ENCODE measurements at places on chromosomes 1 and 21.

DNA sequence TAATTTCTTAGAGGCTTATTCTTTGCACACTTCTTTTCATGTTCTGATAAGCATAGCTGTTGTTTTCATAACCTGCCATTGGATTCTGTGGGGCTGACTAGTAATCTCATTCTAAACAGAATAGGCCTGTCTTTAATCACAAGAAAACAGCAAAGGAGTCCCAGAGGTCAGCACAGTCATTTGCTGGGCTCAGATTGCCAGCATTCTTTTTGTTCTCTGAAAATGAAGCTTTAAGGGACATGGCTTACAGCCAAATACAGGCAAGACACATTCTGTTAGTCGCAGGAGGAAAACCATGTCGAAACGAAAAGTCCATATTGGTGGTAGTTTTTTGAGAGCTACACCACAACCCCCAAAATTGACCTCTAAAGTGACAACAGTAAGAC, 75.0 kb downstream of the MRPS6 start:
- no peak overlapping the region for H3K27ac ChIP-seq
- H3K27me3 ChIP-seq: no peaks in the 10 kb centered on the region
- DNase-seq: no peak

- no peak for DNase-seq
- no peaks in the 10 kb centered on the region for H3K27me3 ChIP-seq
- no peak overlapping the region for H3K27ac ChIP-seq
- H3K36me3 ChIP-seq: no peaks in the 10 kb centered on the region
Measured at GRCh38 chr1:96559707-96560596, 161.6 kb upstream of the PTBP2 start.

- no peak overlapping the region for H3K27ac ChIP-seq
- peaks cover 7% of the 10 kb centered on the region for H3K27me3 ChIP-seq
- DNase-seq: peak; percentile 76
- H3K4me3 ChIP-seq: no peak overlapping the region
- H3K4me1 ChIP-seq: peaks cover 89% of the 10 kb centered on the region
- no peaks in the 10 kb centered on the region for H3K36me3 ChIP-seq
Measured at GRCh38 chr1:21514245-21514644, 5.0 kb downstream of the ALPL start.

GRCh38 chr1:43034778-43035177, 76.1 kb upstream of the SLC2A1 start:
- H3K4me3 ChIP-seq: no peak overlapping the region
- no peak for DNase-seq
- peak overlapping the region; percentile 50 for H3K27ac ChIP-seq
- H3K27me3 ChIP-seq: no peaks in the 10 kb centered on the region
- H3K36me3 ChIP-seq: no peaks in the 10 kb centered on the region

DNA sequence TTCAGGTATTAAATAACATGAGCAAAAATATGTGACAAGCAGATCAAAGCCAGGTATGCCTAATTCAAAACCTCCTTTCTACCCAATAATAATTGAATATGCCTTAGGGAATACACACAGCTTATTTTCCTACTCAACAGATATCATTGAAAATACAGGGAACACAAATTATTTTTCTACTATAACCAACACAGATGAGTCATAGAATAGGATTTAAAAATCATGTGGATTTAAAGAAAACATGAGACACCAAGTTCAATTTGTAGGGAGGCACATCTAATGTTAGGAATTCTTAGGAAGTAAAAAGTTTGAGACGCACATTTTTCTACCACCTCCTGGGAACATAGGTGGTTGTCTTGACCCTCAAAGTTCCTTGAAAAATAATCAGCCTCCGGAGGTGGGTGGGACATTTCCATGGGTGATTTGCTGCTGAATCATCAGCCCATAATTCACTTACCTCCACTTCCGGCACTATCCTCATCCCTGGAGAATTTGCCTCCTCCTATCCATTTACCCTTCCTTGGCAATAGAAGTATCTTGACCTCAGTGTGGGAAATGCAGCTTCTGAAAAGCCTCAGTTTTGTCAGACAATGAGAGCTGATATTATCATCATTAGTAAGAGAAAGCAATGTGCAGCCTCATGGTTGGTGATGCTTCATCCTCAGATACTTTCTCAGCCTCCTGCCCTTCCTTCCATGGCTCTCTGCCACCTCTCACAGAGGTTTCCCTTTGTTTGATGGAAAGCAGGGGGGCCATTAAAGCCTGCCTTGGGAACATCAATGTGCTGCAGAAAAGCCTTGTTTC, 33.5 kb upstream of the RGS4 start:
- H3K4me1 ChIP-seq: no peaks in the 10 kb centered on the region
- no peak overlapping the region for H3K27ac ChIP-seq
- no peaks in the 10 kb centered on the region for H3K36me3 ChIP-seq
- DNase-seq: no peak
- no peak overlapping the region for H3K4me3 ChIP-seq

- no peak for DNase-seq
- H3K27me3 ChIP-seq: no peaks in the 10 kb centered on the region
- no peak overlapping the region for H3K4me3 ChIP-seq
- H3K36me3 ChIP-seq: no peaks in the 10 kb centered on the region
Measured at GRCh38 chr21:21231913-21232312, 233.7 kb downstream of the NCAM2 start.

- peak overlapping the region; percentile 49 for H3K27ac ChIP-seq
- no peaks in the 10 kb centered on the region for H3K36me3 ChIP-seq
- H3K4me3 ChIP-seq: no peak overlapping the region
Measured at GRCh38 chr1:172136925-172137324, 283.6 kb upstream of the C1orf105 start.

GRCh38 chr1:185681034-185681633, 53.1 kb upstream of the HMCN1 start:
- peaks cover 31% of the 10 kb centered on the region for H3K4me1 ChIP-seq
- H3K36me3 ChIP-seq: no peaks in the 10 kb centered on the region
- H3K4me3 ChIP-seq: no peak overlapping the region
- no peak for DNase-seq
- H3K27me3 ChIP-seq: no peaks in the 10 kb centered on the region

- peaks cover 5% of the 10 kb centered on the region for H3K4me1 ChIP-seq
- H3K4me3 ChIP-seq: peak overlapping the region; percentile 65
- H3K27me3 ChIP-seq: no peaks in the 10 kb centered on the region
- no peaks in the 10 kb centered on the region for H3K36me3 ChIP-seq
Measured at GRCh38 chr1:22646384-22646783, 3.0 kb downstream of the C1QC start.

DNA sequence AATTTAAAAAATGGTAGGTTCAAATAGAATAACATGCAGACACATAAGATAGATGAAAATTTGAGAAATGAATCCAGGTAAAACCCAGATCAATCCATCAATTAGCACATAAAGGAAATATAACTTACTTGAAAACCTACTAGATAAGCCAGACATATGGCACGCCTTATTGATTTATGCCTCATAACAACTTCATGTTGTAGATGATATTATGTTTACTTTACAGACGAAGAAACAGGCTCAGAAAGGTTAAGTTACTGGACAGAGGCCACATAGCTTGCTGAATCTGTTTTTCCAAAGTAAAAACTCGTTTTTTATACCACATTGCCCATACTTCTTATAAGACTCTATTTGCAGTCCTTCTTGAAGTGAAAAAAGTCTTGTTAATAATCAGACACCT, 22.1 kb upstream of the NCF2 start:
- no peak for DNase-seq
- peaks cover 25% of the 10 kb centered on the region for H3K4me1 ChIP-seq

GRCh38 chr1:192045131-192045530, 113.1 kb upstream of the RGS18 start:
- H3K4me3 ChIP-seq: no peak overlapping the region
- no peaks in the 10 kb centered on the region for H3K4me1 ChIP-seq
- no peaks in the 10 kb centered on the region for H3K36me3 ChIP-seq
- H3K27me3 ChIP-seq: no peaks in the 10 kb centered on the region
- DNase-seq: no peak

DNA sequence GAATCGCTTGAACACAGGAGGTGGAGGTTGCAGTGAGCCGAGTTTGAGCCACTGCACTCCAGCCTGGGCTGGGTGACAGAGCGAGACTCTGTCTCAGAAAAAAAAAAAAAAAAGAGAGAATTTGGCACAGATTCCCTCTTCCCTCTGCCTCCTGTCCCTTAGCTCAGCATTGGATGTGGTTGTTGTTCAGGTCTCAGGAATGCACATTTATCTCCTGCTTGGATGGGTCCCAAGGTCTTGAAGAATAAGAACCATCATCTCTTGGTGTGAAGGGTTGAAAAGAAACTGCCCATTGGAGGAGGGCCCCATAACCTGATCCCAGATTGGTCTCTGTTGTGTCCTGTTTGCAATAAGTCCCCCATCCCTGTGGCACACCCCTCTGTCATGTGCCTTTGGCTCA, 34.9 kb downstream of the UBIAD1 start:
- H3K36me3 ChIP-seq: no peaks in the 10 kb centered on the region
- DNase-seq: no peak
- H3K27ac ChIP-seq: no peak overlapping the region
- no peaks in the 10 kb centered on the region for H3K27me3 ChIP-seq
- H3K4me3 ChIP-seq: no peak overlapping the region
- H3K4me1 ChIP-seq: no peaks in the 10 kb centered on the region

DNA sequence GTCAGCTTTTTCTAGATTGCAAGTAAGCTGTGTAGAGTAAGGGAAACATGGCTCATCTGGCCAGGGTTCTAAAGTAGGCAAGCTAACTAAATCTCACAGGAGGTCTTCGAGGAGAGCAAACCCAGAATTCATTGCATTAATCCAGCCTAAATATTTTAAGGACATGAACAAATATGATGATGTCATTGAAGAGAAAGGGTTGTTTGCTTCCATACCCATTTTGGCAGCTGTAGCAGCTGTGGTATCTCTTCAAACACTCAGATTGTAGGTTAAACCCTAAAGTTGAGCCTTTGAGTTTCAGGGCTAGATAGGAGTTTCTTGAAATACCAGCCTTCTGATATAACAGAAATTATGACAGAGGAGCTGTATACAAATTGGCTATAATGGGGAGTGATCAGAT, 200.5 kb upstream of the C1orf105 start:
- H3K27ac ChIP-seq: no peak overlapping the region
- no peaks in the 10 kb centered on the region for H3K4me1 ChIP-seq
- no peaks in the 10 kb centered on the region for H3K36me3 ChIP-seq
- no peak overlapping the region for H3K4me3 ChIP-seq
- no peaks in the 10 kb centered on the region for H3K27me3 ChIP-seq

GRCh38 chr1:108036796-108037562, 72.0 kb upstream of the VAV3 start:
- H3K4me3 ChIP-seq: no peak overlapping the region
- H3K27me3 ChIP-seq: no peaks in the 10 kb centered on the region
- no peaks in the 10 kb centered on the region for H3K36me3 ChIP-seq
- no peak overlapping the region for H3K27ac ChIP-seq
- no peak for DNase-seq

GRCh38 chr21:14096172-14096571, 114.6 kb downstream of the LIPI start:
- DNase-seq: no peak
- no peak overlapping the region for H3K27ac ChIP-seq
- H3K27me3 ChIP-seq: no peaks in the 10 kb centered on the region
- no peaks in the 10 kb centered on the region for H3K36me3 ChIP-seq

GRCh38 chr1:59061876-59062275, 235.0 kb upstream of the FGGY start:
- no peaks in the 10 kb centered on the region for H3K27me3 ChIP-seq
- DNase-seq: no peak
- peak overlapping the region; percentile 72 for H3K27ac ChIP-seq
- peaks cover 36% of the 10 kb centered on the region for H3K4me1 ChIP-seq
- peak overlapping the region; percentile 26 for H3K4me3 ChIP-seq
- no peaks in the 10 kb centered on the region for H3K36me3 ChIP-seq

- DNase-seq: no peak
- no peak overlapping the region for H3K4me3 ChIP-seq
- peaks cover 34% of the 10 kb centered on the region for H3K36me3 ChIP-seq
Measured at GRCh38 chr1:236848274-236848923, 53.3 kb downstream of the MTR start.

- no peaks in the 10 kb centered on the region for H3K4me1 ChIP-seq
- no peaks in the 10 kb centered on the region for H3K36me3 ChIP-seq
- H3K27me3 ChIP-seq: no peaks in the 10 kb centered on the region
- H3K4me3 ChIP-seq: no peak overlapping the region
- no peak overlapping the region for H3K27ac ChIP-seq
- no peak for DNase-seq
Measured at GRCh38 chr1:171220081-171220420, 28.2 kb upstream of the FMO1 start.

DNA sequence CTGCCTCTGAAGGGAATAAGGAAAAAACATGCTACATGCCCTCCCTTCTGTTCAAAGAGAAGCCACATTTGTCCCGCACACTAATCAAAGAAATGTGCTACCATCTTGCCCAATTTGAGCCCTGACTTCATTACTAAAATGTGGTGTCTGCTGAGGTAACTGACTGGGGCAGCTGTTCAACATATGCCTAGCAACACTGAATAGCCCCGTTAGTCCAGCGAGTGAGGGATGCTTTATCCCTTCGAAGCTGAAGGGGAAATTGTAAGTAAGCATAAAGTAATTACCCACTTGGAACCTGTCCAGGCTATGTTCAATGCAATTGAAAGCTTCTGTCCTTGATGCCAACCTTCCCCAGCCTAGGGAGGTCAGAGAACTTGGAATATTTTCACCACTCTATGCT, 310.6 kb downstream of the SEC16B start:
- no peak overlapping the region for H3K27ac ChIP-seq
- no peaks in the 10 kb centered on the region for H3K27me3 ChIP-seq
- no peaks in the 10 kb centered on the region for H3K36me3 ChIP-seq
- DNase-seq: no peak
- no peak overlapping the region for H3K4me3 ChIP-seq

- H3K36me3 ChIP-seq: no peaks in the 10 kb centered on the region
- no peak overlapping the region for H3K4me3 ChIP-seq
- H3K27ac ChIP-seq: no peak overlapping the region
- DNase-seq: no peak
Measured at GRCh38 chr21:26405735-26406361, 167.2 kb downstream of the CYYR1 start.

- no peaks in the 10 kb centered on the region for H3K36me3 ChIP-seq
- no peak overlapping the region for H3K27ac ChIP-seq
- no peak overlapping the region for H3K4me3 ChIP-seq
- DNase-seq: peak; percentile 46
Measured at GRCh38 chr1:226575739-226576378, 27.3 kb downstream of the STUM start.

Measured in spleen (tissue), 13 donors.